ENCODE measurements at places on chromosomes 5 and 9.

DNA sequence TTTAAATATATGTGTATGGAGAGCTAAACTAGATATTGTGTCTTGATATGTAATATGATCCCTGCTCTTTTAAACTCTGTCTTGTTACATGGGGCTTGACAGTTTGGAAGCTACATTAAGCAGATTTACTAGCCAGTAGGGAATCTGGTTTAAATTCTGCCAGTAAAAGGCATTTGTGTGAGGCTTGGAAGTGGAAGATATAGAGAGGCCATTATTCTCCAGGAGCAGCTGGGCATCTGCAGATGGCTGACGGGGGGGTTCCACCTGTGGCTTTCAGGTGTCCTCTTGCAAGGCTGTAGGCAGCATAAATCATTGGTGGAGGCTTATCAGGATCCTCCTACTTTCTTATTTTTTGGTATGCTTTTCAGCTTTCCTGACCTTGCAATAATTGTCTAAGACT lies 179.1 kb upstream of the FBXL7 start:
- no peak for DNase-seq

DNA sequence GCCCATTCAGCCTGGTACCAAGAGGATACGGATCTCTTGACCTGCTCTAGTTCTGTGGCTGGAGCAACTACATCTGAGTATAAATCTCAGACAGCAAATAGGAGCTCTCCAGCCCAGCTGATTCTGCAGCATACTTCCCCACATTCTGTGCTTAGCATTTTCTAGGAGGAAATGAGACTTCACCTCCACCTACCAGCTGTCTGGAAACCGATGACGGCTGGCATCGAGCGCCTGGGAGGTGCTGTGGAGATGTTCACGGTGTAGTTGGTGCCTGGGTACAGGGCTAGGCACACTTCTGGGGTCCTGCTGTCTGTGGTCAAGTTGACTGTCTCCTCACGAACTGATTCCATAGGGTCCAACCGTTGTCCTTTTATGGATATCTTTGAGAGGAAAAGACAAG lies 63.6 kb downstream of the SUSD1 start:
- DNase-seq = no peak

GRCh38 chr5:27568811-27569210 lies 530.4 kb upstream of the CDH9 start:
- no peak for DNase-seq

DNA sequence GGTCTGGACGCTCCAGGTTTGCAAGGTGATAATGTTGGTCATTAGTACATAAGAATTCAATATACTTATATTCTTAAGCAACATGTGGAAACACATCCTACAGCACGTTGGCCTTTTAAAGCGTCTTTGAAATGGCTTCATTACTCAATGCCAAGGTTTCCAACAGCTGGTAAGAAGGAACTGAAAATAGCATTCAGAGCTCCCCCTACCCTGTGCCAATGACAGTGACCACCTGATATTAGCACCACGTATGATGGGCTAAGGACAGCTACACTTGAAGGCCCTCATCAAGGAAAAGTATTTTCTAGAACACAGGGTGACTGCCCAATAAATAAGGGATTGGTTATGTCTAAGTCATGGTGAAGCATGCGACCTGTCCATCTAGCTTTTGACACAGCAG lies 9.9 kb downstream of the ZNF622 start:
- DNase-seq = no peak

- DNase-seq = no peak
Observed at GRCh38 chr5:150293091-150293941, 3.7 kb upstream of the CAMK2A start.

DNA sequence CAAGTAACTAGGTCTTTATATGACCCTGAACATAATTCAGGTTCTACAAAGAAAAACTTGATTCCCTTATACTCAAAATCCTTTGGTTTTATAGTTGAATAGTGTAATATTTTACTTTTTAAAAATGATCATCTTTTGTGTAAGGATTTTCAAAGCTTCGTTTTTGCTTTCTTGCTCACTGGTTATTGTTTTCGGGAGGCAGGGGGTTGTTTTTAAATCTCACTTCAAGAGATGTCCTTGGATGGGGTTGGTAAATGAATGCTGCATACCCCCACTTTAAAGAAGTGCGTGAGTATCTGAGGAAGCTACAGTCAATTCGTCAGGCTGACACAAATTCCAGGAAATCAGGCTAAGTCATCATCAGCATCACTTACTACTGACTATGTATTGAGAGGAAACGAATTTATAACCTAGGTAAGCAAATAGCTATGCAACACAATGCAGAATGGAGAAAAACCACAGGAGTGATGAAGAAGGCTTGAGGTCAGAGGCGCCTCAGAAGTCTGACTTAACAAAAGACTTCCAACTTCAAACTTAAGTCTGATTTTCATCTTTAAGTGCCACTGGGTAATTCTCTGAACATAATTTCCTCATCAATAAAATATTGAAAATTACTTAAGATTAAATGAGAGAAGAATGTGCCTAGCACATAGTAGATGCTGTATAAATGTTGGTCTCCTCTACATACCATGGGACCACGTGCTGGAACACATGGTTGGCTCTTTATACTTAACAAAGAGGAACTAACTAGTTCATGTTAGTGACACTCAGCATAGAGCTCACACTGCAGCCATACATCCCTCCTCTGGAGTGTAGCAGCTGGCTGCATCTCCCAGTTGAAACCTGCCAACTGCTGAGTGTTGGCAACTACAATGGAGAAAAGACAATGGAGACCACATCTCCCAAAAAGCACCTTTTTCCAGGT lies 106.0 kb upstream of the KIF2A start:
- DNase-seq = no peak
